ENCODE measurements at places on chromosomes 1 and 21.

DNA sequence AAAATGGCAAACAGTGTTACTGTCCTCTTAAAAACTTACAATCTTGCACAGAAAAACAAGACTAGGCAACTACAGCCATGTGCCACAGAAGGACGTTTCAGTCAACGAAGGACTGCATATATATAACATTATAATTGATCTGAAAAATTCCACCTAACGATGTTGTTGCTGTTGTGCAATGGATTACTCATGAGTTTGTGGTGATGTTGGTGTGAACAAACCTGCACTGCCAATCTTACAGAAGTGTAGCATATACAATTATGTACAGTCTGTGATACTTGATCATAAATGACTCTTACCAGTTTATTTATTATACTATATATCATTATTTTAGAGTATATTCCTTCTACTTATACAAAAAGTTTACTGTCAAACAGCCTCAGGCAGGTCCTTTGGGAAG is 6.8 kb upstream of the VAMP4 start:
- no peak for DNase-seq

DNA sequence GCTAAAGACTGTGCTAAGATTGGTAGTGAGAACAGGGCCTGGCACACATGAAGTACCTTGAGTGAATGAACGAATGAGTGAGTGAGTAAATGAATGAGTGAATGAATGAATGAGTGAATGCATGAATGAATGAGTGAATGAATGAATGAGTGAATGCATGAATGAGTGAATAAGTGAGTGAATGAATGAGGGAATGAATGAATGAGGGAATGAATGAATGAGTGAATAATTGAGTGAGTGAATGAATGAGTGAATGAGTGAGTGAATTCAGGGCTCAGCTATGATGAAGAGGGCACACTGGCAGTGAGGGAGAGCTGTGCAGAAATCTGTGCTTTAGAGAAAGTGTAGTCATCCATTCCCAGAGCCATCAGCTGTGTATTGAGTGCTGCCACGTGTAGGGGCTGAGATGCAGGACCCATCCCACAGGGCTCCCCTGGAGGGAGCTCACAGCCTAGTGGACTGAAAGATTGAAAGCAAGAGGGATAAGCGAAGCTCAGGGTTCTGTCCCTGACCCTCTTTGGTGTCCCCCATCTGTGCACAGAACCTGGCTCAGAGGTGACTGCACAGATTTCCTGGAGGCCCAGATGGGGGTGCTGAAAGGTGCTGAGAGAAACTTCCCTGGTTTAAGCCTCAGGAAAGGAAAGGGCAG is 217.9 kb upstream of the VAMP3 start:
- no peak for DNase-seq

DNA sequence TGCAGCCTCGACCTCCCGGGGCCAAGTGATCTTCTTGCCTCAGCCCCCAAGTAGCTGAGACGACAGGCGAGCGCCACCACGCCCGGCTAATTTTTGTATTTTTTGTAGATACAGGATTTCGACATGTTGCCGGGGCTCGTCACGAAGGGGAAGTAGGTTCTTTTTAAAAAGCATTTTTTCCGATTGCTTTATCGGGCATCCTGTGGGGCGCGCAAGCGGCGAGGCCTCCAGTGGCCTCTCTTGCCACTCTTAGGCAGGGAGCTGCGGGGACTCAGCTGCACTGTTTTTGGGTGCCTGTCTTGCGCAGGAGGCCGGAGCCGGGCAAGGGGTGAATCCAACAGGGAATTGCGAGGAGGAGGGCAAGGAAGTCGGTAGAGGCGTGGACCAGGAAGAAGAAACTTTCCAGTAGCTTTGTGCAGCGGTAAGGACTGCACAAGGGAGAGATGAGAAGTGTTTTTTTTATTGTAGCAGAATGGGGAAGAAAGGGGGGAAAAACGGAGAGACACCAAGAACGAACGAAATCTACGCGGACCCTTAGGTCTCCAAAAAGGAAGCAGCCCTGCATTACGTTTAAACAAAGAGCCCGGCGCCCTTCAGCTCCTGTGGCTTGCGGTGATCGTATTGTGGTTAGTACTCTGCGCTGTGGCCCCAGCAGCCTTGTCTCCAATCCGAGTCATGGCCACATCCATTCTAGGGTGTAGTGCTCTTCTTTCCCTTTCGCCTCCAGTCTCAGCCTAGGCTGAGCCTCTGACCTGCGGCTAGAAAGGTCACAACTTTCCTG is 164.8 kb downstream of the PPIAL4G start:
- no peak for DNase-seq

DNA sequence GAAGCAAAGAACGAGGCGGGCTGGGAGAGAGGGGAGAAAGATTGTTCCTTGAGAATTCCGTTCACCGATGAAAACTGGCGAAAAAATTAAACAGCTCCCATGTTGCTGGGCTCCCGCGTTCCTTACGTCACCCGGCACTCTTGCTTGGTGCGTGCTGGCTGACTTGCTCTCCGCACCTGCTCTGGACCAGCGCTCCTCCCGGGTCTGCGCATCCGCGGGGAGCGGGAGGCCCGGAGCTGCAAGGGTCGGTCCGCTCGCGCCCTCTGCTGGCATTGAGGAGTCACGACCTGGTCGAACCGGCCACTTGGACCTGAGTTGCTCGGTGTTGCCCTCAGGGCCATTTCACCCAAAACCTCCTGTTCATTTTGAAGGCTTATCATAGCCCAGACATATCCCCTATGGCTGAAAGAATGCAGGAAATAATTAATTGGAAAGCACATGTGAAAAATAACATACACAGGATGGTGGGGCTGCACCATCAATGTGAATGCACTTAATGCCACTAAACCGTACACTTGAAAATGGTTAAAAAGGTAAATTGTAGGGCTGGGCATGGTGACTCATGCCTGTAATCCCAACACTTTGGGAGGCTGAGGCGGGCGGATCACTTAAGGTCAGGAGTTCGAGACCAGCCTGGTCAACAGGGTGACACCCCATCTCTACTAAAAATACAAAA is 98.9 kb upstream of the BACE2 start:
- DNase-seq, result peak; percentile 68

DNA sequence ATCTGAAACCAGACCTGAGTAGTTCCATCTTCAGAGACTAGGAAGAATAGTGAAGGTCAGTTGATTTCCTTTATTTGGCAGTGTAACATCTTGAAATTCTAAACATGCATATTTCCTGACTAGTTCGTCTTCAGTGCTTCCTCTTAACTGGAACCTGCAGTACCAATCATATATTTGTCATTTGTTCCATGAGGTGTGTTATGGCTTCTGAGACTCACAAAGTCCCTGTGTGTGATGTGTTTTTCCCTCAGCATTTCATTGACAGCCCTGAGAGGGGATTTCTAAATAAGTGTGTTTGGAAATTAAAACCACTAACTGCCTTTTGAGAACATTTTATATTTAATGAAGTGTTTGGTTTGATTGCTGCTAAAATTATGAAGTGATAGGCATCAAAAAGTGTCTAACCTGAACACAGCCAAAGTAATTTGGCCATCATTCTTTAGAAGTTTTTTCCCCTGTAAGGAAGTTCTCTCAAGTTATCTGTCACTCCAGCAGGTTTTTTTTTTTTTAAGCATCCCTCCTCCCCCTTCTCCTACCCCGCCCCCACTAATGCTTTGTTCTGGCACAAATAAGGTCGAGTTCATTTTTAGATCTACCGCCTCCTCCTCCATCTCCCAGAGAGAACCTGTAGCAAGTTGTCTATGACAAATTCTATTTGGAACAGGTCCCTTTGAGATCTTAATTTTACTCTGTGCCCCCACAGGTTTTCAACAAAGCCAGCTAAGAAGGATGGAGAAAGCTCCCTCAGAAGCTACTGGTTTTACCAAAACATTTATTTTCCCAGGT is 61.4 kb downstream of the TMEM200B start:
- no peak for DNase-seq

GRCh38 chr1:217673387-217673786 is 42.2 kb downstream of the SPATA17 start:
- DNase-seq, result no peak

DNA sequence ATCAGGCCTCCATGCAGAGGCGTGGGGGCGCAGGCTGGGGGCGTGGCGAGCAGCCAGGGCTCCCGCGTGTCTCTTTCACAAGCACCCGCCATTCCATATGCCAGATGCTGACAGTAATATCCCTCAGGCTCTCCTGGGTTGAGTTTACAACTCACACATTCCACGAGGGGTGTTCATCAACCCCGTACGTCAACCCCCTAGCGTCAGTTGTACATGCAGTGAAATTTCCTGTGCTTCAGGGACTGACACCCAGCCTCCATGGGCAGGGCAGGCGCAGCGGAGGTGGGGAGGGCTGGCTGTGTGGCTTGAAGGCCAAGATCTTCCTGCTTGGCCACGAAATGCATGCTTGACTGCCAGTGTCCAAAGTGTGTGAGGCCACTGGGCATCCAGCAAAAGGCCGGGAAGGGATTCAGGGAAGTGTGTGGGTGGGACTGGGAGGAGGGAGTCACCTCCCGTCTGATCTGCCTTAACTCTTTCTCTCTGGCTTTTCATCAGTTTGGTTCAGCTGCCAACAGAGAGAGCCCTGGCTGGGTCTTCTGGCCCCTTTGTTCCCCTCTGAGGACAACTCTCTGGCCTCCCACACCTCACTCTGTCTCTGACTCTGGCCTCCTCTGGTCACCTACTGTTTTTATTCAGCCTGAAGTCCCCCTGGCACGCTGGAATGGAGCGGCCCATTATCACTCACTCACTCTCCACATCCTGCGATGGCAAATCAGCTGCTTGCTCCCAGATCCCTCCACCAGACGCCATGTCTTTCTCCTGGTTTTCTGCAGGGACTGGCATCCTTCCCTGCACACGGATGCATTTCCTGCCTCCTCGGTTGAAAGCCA is 33.8 kb downstream of the CLIC6 start:
- DNase-seq, result no peak

DNA sequence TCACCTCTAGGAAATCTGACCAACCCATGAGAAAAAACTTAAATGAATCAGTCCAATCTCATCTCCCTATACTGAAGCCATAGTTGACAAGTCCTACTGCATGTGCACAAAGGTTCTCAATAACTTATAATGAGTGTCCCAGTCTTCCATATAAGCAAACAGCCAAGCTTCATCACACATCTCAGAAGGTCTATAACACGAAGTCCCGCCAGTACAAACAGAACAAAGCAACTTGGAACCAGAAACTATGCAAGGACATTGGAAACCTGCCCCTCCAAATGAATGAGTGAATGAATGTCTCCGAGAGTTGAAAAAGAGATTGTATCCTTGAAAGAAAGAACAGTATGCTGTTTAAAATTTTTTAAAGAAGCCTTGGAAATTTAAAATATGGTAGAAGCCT is 53.6 kb upstream of the IPO9 start:
- DNase-seq, result no peak

GRCh38 chr1:44423591-44424537 is 18.8 kb downstream of the RNF220 start:
- DNase-seq, result no peak

DNA sequence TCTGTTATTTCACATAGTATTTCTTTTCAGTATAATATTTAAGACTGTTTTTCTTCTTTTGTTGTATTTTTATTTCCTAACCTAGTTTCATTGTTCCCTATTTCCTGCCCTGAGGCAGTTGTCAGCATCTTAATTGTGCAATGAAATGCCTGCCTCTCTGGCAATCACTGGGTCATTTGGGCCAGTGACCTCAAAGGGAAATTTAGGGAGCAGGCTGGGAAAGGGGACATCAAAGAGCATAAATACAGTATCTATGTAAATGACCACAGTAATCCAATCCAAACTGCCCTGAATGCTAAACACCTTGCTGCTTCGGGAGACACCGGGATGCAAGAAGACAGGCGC is 147.8 kb downstream of the TLR5 start:
- no peak for DNase-seq

DNA sequence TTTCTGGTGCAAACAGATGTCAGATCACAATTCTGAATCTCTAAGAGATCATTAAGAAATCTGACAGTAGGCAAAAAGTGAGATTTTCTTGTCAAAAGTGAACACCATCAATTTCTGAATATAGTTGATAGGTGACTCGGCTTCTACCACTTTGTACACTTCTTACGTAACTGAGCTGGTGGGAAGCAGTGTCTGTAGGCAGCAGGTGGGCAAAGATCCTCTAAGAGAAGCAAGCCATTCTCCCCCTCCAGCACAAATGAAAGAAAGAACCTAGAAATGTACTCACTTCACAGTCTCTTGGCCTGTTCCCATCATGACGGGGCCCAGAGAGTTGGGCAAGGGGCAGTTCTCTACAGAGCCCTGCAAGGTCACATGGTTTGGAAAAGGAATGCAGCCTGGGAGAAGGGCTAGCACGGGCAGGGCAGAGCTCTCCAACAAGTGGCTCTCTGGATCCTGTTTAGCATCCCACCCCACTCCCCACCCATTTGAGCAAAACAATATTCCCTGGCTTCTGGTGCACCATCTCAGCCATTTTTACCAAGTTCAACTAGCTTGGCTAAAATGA is 412.6 kb downstream of the LTN1 start:
- no peak for DNase-seq

GRCh38 chr1:41939194-41939593 is 20.5 kb upstream of the HIVEP3 start:
- DNase-seq, result no peak

DNA sequence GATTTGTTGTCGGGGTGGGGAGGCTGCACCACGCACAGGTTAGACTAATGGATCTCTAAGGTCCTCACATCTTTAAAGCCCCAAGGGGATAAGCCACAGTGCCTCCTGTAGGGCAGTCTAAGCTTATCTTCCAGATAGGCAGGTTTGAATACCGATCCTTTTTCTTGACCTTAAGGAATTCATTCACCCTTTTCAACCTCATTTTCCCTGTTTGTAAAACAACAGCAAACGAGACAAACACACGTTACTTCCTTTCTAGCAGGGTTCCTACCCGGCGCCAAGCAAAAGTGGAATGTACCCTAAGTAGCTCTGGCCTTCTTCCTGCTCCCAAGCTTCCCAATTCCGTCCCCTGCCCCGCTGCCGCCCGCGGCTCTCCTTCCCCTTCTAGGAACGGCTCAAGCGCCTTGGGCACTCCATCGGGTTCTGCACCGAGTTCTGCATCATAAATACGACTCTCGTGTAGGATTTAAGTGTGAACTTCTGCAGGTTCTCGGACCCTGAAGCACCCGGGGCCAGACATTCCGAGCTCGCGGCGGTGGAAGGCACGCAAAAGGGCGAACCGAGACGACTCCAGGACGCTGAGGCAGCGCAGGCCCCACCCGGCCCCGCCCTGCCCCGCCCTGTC is 548 bp upstream of the CDC20 start:
- peak; percentile 26 for DNase-seq

DNA sequence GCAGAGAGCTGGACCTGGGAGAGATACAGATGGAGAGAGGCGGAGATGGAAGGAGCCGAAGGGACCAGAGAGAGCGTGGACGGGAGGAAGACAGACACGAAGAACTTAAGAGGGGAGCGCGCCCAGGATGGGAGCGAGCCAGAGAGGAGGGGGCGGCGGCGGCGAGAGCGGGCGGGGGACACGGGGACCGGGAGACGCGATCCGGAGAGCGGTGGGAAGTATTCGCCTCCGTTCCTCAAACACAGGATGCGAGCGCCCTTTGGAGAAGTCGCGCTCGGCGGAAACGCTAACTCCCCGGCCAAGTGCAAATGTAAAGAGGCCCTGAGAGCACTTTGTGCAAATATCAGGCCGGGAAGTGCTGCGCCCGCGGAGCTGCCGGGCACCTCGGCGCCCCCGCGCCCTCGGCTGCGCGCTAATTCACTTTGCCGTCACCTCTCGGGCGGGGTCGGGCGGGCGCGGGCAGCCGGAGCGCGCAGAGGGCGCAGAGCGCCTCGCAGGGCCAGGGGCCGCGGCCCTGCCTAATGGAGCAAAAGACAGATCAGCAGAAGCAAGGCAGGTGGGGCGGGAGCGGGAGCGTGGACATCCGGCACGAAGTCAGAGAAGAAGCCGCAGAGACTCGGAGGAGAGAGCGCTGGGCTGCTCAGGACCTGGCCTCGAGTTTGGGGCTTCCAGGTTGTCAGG is 281.2 kb downstream of the RRAGC start:
- DNase-seq, result no peak

Data from SHP77 (cell line).